ENCODE measurements at places on chromosomes 13 and 19. TPM values are rescaled to one million over a fixed set of nuclear protein-coding genes. Genes with fewer than 3 reads are reported as not detected.

DNA sequence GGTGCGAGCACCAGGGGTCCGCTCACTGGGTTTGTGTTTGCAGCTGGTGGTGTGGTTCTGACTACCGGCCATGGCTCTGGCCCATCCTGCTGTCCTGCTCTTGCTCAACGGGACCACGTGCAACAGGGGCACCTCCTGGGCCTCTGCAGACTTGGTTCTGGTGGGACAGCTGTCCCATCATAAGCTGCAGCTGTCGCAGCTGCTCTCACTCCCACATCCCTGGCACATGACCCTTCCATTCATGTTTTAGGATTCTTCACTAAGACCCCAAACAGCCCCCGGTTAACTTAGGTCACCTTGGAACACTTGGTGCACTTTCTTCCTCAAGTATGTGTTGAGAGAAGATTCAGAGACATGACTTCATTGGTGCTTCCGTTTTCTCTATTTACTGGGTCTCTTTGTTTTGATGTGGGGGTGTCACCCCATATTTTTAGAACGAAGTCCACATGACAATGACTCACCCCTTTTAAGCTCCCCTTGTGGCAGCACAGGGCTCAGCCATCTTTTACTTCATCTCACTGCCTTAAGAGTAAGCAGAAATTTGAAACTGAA is 68.4 kb upstream of the ARHGEF7 start:
- H3K27me3 ChIP-seq = no peaks in the 10 kb centered on the region
- H3K4me1 ChIP-seq = peaks cover 10% of the 10 kb centered on the region
- peak; percentile 58 for DNase-seq
- H3K36me3 ChIP-seq = no peaks in the 10 kb centered on the region

DNA sequence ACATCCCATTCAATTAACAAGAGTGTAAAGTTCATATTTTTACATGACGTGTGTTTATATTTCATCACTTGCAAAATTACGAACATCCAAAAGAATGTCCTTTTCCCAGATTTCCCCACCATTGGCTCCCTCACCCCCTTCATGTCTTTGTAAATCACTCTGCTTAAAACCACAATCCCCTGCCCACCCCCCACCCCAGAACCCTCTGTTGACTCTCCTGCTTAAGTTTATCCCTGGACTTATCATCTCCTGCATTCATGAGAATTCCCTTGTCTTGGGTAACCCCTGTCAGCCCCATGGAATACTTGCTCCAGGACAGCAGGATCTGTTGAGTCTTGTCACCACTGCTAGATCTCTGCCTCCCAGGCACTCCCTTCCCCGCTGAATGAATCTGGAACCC is 109.9 kb downstream of the COL4A1 start:
- H3K4me1 ChIP-seq = peaks cover 24% of the 10 kb centered on the region
- no peak overlapping the region for H3K4me3 ChIP-seq
- no peaks in the 10 kb centered on the region for H3K27me3 ChIP-seq
- H3K36me3 ChIP-seq = peaks cover 68% of the 10 kb centered on the region
- peak overlapping the region; percentile 77 for H3K27ac ChIP-seq
- peak; percentile 57 for DNase-seq

DNA sequence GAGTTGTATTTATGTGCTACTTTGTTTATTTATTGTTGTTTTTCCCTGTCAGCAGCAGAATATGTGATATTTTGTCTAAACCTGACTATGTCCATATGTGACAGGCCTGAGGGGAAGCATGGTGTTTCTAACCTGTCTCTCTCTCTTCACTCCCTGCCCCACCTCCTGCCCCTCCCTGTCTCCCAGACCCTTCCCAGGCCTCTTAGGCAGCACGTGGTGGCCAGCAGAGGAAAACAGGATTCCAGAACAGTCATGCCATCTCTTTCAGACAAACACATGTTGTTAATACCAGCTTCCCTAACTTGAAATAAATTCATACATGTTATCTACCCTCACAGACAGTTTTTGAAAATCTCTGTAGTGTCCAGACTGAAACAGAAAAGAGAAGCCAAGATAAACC is 31.0 kb upstream of the ATP11A start:
- no peak overlapping the region for H3K27ac ChIP-seq
- no peaks in the 10 kb centered on the region for H3K36me3 ChIP-seq
- H3K4me3 ChIP-seq = no peak overlapping the region

DNA sequence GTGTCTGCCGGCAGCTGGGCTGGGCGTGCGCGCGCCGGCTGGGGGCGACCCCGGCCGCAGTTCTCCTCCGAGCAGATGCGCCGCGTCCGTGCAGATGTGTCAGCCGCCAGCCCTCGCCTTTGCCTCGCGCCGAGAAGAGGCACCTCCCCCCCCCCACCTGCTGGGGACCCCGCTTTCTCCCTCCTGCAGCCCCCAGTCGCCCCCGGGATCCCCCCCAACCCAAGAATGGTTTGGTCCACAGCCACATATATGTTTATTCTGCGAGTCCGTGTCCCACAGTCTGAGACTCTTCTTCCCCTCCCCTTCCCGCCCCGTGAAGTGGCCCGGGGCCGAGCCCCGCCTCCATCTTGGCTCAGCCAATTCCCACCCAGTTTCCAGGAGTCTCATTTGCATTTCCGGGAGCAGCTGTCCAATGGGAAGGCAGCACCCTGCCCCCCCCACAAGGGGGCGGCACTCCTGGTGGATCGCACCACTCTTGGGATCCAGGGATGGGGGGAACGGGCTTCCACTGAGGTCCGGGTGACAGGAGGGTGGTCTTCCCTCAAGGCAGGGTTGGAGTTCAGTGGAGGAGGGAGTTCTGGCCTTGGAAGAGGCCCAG is 8.6 kb downstream of the ISOC2 start:
- DNase-seq = peak; percentile 79
- no peak overlapping the region for H3K27ac ChIP-seq
- peaks cover 29% of the 10 kb centered on the region for H3K27me3 ChIP-seq
- H3K4me3 ChIP-seq = no peak overlapping the region
- peaks cover 2% of the 10 kb centered on the region for H3K4me1 ChIP-seq

DNA sequence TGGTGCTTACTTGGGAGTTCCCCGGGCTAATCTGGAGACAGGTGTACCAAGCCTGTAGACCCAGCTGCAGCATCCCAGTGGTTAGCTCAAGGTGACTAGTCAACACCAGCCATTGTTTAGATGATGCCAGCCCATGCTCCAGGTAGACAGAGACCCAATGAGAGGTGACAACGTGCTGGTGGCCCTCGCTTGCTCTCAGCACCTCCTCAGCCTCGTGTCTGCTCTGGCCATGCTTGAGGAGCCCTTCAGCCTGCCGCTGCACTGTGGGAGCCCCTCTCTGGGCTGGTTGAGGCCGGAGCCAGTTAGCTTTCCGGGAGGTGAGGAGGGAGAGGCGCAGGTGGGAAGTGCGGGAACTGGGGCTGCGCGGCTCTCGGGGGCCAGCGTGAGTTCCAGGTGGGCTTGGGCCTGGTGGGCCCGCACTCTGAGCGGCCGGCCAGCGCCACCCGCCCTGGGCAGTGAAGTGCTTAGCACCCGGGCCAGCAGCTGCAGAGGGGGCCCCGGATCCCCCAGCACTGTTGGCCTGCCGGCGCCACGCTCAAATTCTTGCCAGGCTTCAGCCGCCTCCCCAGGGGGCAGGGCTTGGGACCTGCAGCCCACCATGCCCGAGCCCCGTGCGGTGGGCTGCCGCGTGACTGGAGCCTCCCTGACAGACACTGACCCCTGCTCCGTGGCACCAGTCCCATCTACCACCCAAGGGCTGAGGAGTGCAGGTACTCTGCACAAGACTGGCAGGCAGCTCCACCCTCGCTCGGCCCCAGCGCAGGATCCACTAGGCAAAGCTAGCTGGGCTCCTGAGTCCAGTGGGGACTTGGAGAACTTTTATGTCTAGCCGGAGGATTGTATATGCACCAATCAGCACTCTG is 85.9 kb upstream of the VSTM2B start:
- H3K27ac ChIP-seq = no peak overlapping the region
- H3K27me3 ChIP-seq = no peaks in the 10 kb centered on the region
- DNase-seq = no peak
- H3K36me3 ChIP-seq = no peaks in the 10 kb centered on the region
- no peak overlapping the region for H3K4me3 ChIP-seq
- H3K4me1 ChIP-seq = no peaks in the 10 kb centered on the region

DNA sequence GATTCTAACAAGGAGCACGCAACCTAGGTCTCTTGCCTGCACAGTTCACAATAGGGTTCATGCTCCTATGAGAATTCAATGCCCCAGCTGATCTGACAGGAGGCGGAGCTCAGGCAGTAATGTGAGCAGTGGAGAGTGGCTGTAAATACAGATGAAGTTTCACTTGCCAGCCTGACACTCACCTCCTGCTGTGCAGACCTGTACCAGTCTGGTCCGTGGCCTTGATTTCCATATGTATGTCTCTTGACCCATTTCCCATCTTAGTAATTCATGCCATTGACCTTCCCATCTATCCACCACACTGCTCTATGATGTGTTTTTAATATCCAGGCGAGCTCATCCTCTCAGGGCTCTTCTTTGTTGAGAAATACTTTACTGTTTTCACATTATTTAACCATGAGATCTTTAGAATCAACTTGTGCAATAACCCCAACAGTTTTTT is 95.2 kb downstream of the LRCH1 start:
- peak overlapping the region; percentile 57 for H3K27ac ChIP-seq
- no peaks in the 10 kb centered on the region for H3K27me3 ChIP-seq
- no peaks in the 10 kb centered on the region for H3K36me3 ChIP-seq
- H3K4me3 ChIP-seq = no peak overlapping the region
- DNase-seq = peak; percentile 60

- H3K4me3 ChIP-seq = no peak overlapping the region
- H3K27me3 ChIP-seq = no peaks in the 10 kb centered on the region
- peaks cover 7% of the 10 kb centered on the region for H3K4me1 ChIP-seq
- H3K36me3 ChIP-seq = peaks cover 2% of the 10 kb centered on the region
- no peak overlapping the region for H3K27ac ChIP-seq
Measured at GRCh38 chr19:8511573-8512101, 2.3 kb downstream of the ZNF414 start.

DNA sequence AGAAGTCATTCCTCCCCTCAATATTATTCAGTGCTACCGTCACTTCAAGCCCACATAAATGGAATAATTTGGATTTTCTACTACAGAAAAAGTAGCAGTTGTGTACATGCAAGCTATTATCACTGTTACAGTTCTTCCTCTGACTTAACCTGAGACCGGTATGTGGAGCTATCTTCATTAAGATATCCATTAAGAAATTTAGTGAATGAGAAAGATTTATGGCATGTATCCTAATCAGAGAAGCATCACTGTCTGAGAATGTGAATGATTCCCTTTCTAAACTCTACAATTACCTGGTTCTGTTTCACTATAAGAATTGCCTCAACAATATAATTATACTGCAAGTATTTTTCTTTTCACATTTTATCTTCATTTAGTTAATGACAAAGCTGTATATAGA is 278.7 kb downstream of the KLF5 start:
- no peak overlapping the region for H3K4me3 ChIP-seq
- H3K36me3 ChIP-seq = no peaks in the 10 kb centered on the region
- no peaks in the 10 kb centered on the region for H3K27me3 ChIP-seq
- no peak overlapping the region for H3K27ac ChIP-seq
- no peak for DNase-seq
- H3K4me1 ChIP-seq = no peaks in the 10 kb centered on the region

DNA sequence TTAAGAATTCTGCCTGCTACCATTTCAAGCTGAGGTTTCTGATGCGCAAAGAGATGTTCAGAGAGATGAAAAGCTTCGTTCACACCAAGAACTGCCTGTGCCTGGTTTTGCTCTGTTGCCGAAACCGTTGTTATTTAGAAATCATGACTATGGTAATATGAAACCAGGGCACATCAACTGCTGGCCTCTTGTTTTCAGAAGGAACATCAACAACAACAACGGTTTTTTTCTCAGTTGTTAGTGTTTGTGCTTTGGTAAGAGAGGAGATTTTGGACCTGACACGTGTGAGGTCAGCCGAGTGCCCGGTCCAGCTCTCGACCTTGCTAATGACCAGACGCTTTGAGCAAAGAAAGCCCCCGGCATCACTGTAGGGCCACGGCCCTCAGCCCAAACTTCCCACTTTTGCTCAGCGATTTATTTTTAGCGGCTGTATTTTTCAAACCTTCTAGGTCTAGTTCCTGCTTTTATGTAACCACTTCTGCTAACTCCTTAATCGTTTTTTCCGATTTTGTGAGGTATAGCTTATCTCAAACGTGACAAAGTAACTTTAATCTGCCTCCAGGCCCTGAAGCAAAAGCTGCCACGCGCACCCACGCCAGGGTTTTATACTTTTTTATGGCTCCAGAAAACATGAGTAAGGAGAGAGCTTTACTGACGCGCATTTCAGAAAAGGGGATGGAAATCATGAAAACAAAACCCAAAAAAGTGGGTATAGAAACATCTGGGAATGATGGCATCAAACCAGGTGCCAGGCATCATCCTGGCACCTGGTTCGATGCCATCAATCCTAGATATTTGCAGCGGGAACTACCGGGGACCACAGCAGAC is 42.0 kb downstream of the KLF2 start:
- H3K4me1 ChIP-seq = no peaks in the 10 kb centered on the region
- H3K36me3 ChIP-seq = peaks cover 3% of the 10 kb centered on the region
- no peak overlapping the region for H3K4me3 ChIP-seq
- DNase-seq = no peak
- H3K27ac ChIP-seq = no peak overlapping the region

DNA sequence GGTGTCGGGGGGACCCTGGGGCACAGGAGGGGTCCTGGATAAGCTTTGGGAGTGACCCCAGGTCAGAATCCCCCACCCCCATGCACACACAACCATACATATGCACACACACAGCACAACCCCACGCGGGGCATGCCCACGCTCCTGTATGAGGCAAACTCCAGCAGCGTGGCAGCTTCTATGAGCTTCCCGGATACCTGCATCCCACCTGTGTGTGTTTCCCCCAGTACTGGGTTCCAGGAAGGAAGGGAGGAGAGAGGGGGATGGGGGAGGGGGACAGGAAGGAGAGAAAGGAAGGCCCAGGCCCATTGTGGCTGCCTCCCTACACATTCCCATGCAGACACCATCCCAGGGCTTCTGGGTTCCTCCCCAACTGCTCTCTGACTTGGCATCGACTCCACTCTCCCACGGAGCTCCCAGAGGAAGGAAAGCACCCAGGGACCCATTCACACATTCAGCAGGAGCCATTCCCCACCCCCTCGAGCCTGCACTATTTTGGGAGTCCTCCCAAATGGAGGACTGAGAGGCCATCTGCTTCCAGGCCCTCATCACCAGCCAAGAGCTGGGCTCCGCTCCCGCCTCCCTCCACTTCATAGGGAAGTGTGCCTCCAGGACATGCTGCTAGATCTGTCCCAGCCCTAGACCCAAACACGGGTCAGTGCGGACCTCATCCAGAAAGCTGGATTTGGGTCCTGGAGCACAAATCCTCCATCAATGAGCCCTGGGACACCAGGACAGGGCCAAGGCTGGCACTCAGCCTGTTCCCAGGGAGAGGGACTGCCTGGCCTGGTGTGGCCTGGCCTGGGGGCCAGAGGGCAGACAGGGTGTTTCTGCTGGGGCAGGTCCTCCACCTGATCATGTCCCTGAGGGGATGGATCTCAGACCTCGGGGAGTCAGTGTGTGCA is 13.2 kb downstream of the PRR36 start:
- no peak for DNase-seq
- no peaks in the 10 kb centered on the region for H3K27me3 ChIP-seq
- peaks cover 3% of the 10 kb centered on the region for H3K4me1 ChIP-seq
- H3K4me3 ChIP-seq = no peak overlapping the region
- no peak overlapping the region for H3K27ac ChIP-seq

Gene RANBP3
- 46.7 TPM for total RNA-seq

Gene PGLYRP2
- not detected for total RNA-seq

Gene ZNF536
- total RNA-seq = not detected

Gene ZNF763
- total RNA-seq = 0.90 TPM

Gene EBI3
- total RNA-seq = 0.36 TPM
